ENCODE measurements at places on chromosomes 3 and 15.
A peak's percentile ranks its signal among the peaks of the same experiment; 100 is the strongest.

DNA sequence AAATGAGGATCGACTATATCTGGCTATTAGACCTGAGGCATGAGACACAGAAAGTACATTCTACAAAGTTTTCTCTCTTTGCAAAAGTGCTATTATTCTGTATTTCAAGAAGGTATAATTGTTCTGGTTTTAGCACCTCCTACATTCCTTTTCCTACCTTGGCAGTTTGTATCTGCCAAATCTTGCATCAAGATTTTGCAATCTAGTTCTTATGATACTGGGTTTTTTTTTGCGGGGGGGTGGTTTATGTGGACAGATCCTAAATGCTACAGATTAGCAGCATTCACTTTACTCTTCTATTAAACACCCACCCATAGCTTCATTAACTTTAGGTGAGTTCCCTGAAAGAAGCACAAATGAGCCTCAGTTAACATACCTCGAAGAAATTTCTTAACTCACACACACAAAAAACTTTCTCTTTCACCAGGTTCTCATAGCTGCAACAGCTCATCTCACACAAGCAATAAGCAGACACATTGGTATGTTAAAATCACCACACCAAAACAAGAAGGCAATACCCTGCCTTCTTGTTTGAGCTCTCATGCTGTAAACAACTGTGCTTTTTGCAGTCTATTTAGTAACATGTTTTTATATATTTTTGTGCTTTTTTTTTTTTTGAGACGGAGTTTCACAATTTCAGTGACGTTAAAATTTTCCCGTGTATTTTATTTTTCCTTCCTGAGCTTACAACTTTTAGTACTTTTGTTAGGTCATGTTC lies 73.0 kb upstream of the VGLL4 start:
- DNase-seq, result no peak

DNA sequence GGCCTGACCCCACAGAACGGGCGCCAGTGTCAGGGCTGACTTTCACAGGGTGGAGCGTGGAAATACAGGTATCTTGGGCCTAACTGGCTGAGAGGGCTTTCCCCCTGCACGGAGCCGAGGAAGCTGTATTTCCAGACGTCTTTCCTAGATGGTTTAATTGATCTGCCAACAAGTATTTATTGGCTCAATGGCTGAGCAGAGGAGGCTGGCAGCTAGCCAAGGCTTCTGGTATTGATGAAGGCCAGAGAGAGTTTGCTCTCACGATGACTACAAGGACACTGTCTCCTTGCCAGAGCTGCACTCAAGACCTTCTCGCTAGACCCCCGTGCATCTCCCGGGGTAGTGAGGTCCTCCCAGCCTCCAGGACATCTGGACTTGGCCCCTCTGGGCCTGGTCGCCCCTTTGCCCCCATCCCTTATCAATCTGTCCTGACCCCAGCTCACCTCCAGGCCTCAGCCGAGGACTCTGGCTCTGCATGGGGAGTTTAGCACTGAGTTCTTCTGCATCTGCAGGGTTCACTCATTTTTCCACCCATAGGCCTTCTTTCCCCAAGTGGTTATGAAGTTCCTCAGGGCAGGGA lies 20.6 kb downstream of the SPSB4 start:
- DNase-seq, result no peak

GRCh38 chr15:99731336-99732123 lies 1.7 kb downstream of the LYSMD4 start:
- no peak for DNase-seq

DNA sequence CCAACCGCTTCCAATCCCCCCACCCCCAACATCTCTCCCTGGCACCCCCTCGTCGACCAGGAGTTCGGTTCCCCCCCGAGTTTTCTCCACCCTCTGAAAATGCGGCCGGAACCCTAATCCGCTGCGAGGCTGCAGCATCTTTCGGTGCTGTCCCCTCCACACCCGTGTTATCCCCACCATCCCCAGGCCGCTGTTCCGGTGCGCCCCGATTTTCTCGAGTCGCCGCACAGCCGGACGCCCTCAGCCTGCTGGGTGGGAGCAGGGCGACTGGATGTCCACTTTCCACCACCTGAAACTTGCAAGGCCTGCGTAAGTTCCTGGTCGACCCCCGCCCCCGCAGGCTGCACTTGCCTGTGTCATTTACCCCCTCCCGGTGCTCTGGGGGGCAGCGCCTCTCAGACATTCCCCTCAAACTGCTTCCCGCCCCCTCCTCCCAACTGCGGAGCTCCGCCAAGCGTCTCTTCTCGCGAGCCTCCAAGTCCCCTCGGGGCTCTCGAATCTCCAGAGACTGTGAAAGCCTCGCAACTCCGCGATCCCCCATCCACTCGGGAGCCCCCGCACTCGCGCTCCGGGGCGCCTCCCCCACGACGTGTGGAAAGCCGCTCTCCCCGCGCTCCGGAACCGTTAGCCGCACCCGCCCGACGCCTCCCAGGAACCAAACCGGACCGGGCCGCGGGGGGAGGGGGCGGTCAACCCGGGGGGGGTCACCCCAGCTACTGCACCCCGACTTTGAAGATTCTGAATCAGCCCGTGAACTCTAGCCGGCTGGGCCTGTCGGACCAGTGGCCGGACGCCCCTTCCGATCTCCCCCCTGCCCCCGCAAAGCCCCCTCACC lies 566 bp downstream of the ETV5 start:
- DNase-seq, result no peak

GRCh38 chr3:150469931-150470740 lies 62.0 kb downstream of the TSC22D2 start:
- peak; percentile 49 for DNase-seq

GRCh38 chr3:43365601-43366305 lies 79.4 kb downstream of the SNRK start:
- no peak for DNase-seq

DNA sequence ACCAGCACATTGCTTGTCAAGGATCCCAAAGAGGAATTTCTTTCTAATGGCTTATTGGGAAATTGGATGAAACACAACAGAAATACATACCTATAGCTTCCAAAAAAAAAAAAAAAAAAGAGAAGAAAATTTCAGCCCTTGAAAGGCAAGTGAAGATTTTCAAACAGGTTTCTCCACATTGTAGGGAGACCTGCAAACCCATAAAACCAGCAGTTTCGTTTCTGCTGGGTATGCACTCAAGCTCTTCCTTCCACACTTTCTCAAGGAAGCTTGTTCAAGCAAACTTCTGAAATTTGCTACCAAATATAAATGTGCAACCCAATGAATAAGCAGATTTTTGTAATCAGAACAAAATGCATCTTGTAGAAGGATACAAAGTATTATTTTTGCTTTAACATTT lies 15.9 kb upstream of the SH3BP5 start:
- DNase-seq, result no peak

GRCh38 chr3:124360563-124360962 lies 368.6 kb upstream of the ROPN1 start:
- no peak for DNase-seq

GRCh38 chr15:63987796-63988378 lies 58.4 kb downstream of the DAPK2 start:
- no peak for DNase-seq

- no peak for DNase-seq
Measured at GRCh38 chr3:152048831-152049230, 175.4 kb downstream of the SUCNR1 start.

DNA sequence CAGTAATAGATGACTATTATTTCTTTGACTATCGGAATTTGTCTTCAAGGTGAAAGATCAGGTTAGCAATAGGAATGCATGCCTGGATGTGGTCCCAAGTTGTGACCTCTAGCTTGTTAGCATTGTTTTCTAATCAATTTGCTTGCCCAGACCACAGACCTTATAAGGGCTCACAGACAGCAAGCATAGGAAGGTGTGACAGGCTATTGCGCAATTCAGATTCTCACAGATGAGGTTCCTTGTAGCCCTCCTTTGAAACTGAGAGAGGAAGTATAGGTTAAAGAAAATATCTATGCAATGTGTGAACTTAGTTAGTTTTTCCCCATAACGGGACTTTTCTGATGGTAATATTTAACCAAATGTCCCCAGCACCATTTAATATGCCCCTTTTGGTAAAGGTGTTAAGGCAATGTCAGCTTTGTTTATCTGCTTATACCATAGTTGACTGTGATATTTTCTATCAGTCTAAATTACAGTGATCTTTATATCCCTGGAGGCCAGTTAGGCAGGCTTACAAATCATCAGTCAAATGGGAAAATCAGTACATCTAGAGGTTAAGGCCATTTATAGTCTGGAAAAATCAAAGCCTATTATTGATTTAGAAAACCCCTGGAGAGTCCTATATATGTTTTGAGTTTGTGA lies 168.1 kb upstream of the MBNL1 start:
- DNase-seq, result no peak

DNA sequence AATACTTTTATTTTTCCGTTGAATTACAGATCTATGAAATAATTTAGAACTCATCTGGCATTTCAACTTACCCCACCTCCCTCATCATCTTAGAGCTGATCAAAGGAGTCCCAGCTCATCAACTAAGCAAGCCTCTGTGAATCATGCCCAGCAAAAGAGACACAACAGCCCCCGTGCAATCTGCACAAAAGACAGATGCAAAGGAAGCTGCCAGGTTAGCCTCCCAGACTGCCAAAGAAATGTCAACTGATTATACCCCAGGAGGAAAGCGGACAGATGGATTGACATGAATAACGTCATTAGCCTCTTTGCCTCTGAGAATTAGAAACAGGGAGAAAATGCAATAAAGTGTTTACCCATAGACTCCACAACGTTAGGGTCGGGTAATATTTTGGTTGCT lies 75.0 kb downstream of the GABRB3 start:
- no peak for DNase-seq

GRCh38 chr15:90931828-90932659 lies at the start of gene HDDC3:
Gene HDDC3, minus strand, starts transcription at chr15:90932549. Its CDS starts 9 bp downstream, at chr15:90932540.
- peak; percentile 41 for DNase-seq

- no peak for DNase-seq
Measured at GRCh38 chr3:30123755-30124154, 482.6 kb upstream of the TGFBR2 start.

DNA sequence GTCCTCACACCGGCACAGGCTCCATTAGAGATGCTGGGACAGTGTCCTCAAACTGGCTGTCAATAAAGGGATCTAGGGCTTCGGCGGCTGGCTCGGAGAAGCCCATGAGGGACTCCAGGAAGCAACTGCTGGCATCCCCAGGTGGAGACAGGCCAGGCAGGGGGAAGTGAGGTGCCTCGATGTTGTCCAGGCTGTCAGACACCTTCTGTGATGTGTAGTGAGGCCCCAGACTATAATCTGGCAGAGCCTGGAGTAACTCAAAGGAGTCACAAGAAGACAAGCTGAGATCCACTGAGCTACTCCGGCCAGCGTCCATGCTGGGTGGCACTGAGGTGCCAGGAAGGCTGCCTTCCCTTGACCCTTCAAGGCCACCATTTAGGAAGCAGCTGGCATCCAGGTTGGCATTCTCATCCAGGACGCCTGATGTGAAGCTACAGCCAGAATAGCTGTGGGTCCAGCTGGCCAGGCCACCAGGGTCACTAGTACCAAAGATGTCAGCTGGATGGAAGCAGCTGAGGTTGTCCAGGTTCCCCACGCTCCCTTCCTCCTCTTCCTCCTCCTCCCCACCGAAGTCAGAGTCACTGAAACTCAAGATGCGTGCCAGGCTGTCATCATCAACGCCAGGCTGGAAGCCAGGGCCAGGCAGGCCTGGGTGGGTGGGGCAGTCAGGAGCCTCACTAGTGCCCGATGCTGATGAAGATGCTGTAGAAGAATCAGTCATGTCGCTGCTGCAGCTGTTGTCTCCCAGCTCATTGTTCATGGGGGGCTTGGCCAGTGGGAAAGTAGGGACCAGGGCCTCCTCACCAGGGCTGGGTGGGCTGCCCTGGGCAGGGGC lies 10.1 kb downstream of the CSRNP1 start:
- DNase-seq, result no peak

DNA sequence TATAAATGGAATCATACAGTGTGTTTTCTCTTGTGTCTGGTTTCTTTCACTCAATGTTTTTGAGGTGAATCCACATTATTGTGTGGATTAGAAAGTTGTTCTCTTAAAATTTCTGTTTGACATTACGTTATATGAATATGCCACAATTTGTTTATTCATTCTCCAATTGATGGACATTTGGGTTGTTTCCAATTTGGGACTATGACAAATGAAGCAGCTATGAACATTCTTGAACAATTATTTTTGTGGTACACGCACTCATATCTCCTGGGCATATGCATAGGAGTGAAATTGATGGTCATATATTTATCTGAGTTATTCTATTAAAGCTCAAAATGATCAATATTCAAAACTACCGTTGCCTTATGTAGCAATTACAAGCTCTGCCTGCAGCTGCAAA lies 5.3 kb upstream of the THRB start:
- no peak for DNase-seq

GRCh38 chr15:99981191-99981647 lies 248.0 kb upstream of the LYSMD4 start:
- DNase-seq, result no peak

DNA sequence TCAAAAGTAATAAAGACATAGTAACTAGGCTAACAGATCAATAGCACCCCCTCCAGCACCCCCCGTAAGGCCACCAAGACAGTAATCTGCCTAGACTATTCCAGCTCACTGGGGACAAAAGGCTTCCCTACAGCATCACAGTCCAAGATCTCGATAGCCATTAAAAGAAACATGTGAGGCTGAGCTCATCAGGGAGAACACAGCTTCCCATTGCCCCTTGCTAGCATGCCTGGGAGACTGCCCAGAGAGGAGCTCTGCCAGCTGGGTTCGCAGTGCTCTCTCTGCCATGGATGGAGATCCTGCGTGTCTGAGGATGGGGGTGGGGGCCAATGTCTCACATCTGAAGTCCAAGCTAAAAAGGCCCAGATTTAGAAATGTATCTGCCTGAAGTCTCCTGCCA lies 17.8 kb downstream of the LRIG1 start:
- DNase-seq, result no peak

DNA sequence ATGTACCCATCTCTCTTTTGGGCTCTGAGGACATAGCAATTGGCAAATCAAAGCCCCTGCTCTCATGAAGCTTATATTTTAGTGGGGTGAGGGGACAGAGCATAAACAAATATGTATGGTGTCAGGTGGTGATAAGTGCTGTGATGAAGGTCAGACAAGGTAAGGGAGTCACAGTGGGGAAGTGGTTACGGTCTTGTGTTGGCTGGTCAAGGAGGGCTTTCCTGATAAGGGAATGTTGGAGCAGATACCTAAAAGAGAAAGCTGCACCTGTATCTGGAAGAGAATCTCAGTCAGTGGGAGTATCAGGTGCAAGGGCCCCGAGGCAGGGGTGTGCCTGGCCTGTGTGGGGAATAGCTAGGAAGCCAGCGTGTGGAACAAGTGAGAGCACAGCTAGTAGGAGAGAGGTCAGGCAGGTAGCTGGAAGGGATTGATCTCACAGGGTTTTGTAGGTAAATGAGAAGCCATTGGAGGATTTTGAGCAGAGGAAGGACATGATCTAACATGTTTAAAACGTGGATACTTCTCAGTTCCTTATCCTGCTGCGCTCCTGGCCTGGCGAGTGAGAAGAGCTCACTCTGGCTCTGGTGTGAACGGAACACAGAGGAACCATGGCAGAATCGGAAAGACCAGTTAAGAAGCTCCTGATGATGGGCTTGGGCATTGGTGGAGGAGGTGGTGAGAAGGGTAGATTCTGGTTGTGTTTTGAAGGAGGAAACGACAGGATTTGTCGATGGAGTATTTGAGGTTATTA lies 35.5 kb downstream of the MRAS start:
- no peak for DNase-seq

GRCh38 chr15:92780843-92781242 lies 119.3 kb upstream of the CHD2 start:
- DNase-seq, result no peak

Data from DMS153 (cell line).